ENCODE measurements at places on chromosomes 1 and 21.
A peak's percentile ranks its signal among the peaks of the same experiment; 100 is the strongest.

- no peak for DNase-seq
Measured at GRCh38 chr1:91731815-91732214, 154.1 kb downstream of the TGFBR3 start.

- DNase-seq = peak; percentile 15
Measured at GRCh38 chr1:169892927-169893644, 610 bp downstream of the SCYL3 start.

- no peak for DNase-seq
Measured at GRCh38 chr1:218459450-218459849, 114.3 kb downstream of the TGFB2 start.

DNA sequence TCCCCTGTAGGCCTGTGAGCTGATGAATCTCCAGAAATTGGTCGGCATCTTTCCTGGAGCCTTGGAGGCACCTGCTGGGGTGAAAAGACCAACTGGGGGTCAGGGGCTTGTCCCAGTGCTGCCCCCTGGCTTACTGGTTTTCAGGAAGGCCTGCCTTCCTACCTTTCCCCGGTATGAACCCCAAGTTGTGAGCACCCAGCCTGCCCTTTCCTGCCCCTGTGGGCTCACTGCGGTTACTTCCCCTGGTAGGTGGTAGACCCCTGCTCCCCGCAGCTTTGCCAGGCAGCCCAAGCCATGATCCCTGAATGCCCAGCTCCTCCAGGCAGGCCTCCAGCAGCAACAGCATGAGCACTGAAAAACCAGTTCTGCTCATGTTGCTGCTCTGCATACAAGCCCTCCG lies 10.2 kb downstream of the DMRTB1 start:
- DNase-seq = no peak

- DNase-seq = no peak
Measured at GRCh38 chr1:5842679-5843078, 149.5 kb downstream of the NPHP4 start.

DNA sequence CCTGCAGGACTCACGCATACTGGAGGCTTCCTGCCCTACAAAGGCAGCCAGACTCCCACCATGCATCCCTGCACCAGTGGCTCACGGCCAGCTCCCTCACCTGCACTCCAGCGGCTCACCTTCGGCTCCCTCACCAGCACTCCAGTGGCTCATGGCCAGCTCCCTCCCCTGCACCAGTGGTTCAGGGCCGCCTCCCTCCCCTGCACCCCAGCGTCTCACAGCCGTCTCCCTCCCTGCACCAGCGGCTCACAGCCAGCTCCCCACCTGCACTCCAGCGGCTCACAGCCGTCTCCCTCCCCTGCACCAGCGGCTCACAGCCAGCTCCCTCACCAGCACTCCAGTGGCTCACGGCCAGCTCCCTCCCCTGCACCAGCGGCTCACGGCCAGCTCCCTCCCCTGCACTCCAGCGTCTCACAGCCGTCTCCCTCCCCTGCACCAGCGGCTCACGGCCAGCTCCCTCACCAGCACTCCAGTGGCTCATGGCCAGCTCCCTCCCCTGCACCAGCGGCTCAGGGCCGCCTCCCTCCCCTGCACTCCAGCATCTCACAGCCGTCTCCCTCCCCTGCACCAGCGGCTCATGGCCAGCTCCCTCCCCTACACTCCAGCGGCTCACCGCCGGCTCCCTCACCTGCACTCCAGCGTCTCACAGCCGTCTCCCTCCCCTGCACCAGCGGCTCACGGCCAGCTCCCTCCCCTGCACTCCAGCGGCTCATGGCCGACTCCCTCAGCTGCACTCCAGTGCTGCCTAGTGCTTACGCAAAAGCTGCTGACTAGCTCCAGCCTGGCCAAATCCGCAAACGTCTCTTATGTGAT lies 324.5 kb downstream of the NPHP4 start:
- no peak for DNase-seq

GRCh38 chr1:89503690-89504089 lies 20.9 kb upstream of the LRRC8B start:
- DNase-seq = no peak

DNA sequence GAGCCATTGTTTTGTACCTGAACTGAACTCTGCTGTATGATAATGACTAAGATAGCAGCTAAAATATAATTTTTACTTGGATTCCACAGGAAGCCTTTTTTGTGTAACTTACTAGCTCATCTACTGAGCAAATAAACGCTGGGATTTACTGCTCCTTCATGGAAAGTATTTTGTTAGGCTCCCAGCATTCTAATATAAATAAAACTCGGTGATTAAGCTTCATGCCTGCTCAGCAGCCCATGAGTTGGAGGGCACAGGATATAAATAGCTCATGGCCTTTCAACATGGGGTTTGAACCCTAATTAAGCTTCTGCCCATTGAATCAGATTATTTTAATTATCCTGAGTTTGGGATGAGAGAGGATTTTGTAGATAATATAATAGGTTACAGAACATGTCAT lies 180.0 kb downstream of the PCP4 start:
- DNase-seq = no peak

DNA sequence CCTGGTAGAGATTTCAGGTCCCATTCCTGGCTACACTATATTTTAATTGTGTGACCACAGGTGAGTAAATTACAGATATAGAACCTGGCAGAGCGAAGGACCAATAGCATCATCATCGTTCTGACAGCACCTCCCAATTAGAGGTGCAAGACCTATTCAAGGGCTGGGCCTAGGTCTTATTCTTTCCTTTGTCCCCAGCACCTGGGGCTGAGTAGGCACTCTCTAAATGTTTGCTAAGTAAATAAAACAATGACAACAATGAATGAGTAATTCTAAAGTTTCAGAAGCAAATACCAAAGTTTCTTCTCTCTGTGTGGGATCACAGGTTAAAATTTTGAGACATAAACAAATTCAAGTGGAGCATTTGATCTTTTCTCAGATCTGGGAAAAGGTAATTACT lies 32.7 kb downstream of the BEND5 start:
- DNase-seq = no peak

DNA sequence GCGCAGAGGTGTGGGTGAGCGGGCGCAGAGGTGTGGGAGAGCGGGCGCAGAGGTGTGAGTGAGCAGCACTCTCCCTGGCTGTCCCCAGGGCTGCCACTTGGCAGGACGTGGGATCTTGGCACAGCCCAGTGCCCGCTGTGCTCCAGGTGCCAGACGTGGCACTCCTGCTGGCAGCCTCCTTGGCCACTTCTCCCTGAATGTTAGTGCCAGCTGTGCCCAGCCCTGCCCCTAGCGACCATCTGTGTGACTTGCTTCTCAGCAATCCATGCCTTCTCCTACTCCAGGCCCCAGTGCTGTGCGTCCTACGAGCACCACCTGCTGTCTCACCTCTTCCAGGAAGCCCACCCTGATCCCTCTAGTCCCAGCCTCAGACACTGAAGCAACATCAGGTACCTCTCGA lies 30.5 kb downstream of the KRTAP10-1 start:
- no peak for DNase-seq

GRCh38 chr1:3821004-3821403 lies 24.7 kb upstream of the LRRC47 start:
- DNase-seq = no peak

GRCh38 chr1:61481315-61481715 lies 243.6 kb downstream of the TM2D1 start:
- no peak for DNase-seq

DNA sequence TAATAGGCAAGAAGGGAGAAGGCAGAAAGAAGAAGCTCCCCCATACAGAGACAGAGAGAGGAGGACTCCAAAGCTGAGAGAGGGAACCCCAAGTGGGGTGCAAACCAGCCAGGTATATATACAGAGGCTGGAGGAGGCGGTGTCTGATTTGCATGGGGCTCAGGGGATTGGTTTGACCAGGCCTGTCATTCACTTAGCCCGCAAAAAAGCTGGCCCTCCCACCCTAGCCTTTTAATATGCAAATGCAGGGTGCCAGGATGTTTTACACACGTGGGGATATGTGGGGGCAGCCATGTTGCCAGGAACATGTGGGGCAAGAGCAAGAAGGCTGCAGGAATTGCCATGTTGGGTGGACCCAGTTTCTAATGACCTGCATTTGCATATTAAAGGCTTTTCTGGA lies 37.0 kb upstream of the TENT5B start:
- no peak for DNase-seq

GRCh38 chr1:37149296-37149695 lies 115.0 kb upstream of the GRIK3 start:
- DNase-seq = no peak

GRCh38 chr1:155925506-155925905 lies 8.7 kb downstream of the KHDC4 start:
- DNase-seq = no peak

DNA sequence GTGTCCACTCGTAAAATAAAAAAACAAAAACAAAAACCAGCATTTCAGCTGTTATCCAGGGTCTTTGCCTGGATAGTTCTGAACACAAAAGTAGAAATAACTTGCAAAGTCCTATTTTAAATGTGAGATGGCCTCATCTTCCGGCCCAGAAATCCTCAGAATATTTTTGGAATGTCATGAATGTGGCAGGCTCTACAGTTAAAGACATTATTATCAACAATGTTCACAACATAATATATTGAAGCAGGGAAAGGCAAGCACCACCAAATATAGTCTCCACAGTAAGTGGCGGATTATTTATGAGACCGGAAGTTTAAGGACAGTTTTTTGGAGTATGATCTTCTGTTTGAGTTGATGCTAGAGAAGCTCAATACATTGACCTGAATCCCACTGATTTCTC lies 1.2 kb upstream of the C1orf198 start:
- no peak for DNase-seq

GRCh38 chr1:226372885-226373284 lies 35.0 kb downstream of the PARP1 start:
- DNase-seq = no peak

GRCh38 chr1:10945991-10946509 lies 66.4 kb upstream of the TARDBP start:
- DNase-seq = no peak

Measured in hippocampal formation (tissue), 2 donors.